ENCODE measurements at places on chromosomes 12 and 14.
A peak's percentile ranks its signal among the peaks of the same experiment; 100 is the strongest.

DNA sequence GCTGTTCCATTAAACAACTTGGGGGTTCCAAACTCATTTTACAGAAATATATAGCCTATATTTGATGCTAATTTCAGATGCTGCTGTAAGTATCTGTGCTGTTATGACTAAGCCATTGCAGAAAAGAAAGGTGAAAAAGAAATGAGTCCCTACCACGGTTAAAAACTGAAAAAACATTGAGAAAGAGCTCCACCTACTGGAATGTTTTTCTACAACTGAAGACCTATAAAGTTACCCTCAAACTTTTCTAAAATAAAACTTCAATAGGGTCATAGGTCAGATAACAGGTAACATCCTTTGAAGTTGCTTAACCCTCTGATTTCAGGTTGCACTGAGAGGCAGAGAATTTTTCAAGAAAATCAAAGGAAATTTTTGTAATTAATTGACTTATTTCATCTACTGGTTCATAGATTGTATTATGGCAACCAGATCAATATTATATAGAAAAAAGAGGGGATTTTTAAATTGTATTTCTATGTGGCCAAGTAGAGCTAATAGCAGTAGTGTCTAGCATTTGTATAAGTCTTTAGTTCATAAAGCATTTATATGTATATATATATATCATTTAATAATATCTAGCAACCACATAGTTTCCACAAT is 279.9 kb downstream of the RPS29 start:
- no peak for DNase-seq

DNA sequence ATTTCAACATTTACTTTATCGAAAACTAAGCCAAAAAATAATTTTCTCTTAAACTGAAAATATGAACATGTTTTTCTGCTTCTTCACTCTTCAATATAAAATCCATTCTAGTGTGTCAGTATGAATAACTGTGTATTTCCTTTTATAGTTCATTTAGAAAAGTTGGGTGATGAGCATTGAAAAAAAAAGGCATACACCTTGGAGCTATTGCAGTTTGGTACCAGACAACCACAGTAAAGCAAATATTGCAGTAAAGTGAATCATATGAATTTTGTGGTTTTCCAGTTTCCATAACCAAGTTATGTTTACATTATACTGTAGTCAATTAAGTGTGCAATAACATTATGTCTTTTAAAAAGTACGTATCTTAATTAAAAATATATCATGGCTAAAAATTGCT is 195.0 kb upstream of the FOXG1 start:
- no peak for DNase-seq

GRCh38 chr14:95299271-95299670 is 20.4 kb downstream of the CLMN start:
- no peak for DNase-seq

DNA sequence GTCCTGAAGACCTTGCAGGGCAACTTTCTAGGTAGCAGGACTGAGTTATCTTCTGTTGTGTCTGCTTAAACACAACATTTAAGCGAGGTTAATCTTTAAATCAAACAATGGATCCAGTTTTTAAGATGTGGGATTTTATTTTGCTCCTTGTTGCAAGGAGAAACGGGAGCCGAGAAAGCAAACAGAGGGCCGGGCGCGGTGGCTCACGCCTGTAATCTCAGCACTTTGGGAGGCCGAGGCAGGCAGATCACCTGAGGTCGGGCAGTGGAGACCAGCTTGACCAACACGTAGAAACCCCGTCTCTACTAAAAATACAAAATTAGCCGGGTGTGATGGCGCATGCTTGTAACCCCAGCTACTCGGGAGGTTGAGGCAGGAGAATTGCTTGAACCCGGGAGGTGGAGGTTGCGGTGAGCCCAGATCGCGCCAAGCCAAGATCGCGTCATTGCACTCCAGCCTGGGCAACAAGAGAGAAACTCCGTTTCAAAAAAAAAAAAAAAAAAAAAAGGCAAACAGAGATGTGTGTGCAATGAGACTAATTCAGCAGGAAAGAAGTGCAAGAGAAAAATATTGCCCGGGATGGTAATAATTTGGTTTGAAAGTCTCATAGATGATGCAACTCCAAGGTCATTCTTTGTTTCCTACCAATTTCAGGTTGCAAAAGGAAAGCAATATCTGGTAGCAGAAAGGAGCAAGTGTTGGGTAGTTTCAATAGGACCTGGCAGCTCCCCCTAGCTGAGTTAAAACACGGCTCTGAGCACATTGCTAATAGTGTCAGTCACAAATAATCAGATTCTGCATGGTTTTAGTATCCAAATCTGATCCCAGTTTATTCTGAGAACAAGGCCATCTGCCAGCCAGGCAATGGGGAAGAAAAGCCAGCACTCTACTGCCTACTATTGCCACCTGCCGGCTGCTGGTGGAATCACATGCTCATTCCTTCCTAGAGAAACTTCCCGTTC is 141.4 kb downstream of the PPM1H start:
- DNase-seq, result peak; percentile 94

- DNase-seq, result no peak
Observed at GRCh38 chr12:93968536-93969285, 179.7 kb upstream of the PLXNC1 start.

- peak; percentile 89 for DNase-seq
Observed at GRCh38 chr12:57124261-57124877, 3.9 kb upstream of the LRP1 start.

DNA sequence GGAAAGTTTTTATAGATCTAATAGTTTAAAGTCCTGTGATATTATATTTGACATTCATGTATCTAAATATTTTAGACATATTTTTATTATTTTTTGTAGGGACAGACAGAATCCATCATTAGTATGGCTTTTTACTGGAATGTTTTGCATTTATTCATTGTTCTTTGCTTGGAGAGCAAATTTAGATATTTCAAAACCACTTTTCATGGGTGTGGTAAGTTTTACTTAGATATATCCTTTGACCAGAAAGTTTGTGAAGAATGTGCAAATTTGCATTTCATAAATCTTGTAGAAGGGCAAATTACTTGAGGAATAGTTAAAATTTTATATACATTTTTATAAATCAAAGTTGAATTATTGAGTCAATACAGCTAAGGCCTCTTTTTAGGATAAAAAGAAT is 37.5 kb downstream of the TMEM260 start:
- DNase-seq, result no peak

DNA sequence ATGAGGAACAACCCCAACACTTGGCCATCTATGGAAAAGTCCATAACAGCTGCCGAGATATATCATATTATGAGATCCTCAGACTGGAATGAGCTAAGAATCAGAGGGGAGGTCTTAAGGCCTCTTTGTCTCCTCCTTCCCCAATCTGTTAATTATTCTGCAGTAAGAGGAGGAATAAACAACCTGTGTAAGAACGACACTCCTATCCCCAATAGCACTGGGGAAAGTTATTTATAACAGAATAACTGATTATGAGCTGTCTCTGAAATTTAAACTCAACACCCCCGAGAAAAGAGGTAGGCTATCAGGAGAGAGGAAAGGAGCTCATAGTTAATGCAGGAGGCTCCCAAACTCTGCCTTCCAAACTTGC is 68.0 kb downstream of the NIN start:
- no peak for DNase-seq

DNA sequence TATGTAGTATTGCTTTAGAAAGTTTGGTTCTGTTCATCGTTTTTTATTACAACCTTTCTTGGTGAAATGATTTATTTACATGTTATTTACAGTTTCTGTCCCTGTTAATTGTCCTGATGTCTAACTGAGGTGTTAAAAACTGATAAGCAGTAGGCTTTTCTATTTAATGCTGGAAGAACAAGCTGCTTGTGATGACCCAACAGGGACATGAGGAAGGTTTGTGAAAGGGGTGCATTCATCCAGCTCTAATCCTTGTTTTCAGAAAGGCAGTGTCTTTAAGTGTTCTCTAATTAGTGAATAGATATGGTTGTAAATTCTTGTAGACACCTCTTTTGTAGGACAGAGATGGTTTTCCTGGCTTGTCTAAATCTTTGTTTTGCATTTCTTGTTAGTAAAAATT is 191.4 kb downstream of the FOXA1 start:
- no peak for DNase-seq

- DNase-seq, result no peak
Observed at GRCh38 chr14:79608446-79608845, 602.9 kb downstream of the DIO2 start.

GRCh38 chr14:89279649-89280232 is 137.3 kb downstream of the FOXN3 start:
- DNase-seq, result no peak

DNA sequence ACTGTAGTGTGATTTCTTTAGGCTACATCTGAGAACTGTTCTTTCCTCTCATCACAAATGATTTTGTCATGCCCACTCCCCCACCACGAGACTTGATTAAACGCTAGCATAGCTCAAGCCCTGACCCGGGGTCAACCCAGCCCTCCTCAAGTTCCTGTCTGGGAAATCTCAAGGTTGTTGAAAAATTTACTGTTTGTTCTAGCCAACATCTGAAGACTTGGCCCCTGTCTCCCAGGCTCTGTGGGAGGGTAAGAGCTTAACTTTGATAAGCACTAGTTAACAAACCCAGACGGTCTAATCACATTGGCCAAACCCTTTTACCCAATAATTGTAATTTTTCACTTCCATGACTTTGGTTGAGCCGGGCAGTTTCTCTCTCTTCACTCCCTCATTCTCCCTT is 86.2 kb upstream of the AMIGO2 start:
- DNase-seq, result no peak

GRCh38 chr12:76720068-76720467 is 43.8 kb upstream of the ZDHHC17 start:
- peak; percentile 53 for DNase-seq

DNA sequence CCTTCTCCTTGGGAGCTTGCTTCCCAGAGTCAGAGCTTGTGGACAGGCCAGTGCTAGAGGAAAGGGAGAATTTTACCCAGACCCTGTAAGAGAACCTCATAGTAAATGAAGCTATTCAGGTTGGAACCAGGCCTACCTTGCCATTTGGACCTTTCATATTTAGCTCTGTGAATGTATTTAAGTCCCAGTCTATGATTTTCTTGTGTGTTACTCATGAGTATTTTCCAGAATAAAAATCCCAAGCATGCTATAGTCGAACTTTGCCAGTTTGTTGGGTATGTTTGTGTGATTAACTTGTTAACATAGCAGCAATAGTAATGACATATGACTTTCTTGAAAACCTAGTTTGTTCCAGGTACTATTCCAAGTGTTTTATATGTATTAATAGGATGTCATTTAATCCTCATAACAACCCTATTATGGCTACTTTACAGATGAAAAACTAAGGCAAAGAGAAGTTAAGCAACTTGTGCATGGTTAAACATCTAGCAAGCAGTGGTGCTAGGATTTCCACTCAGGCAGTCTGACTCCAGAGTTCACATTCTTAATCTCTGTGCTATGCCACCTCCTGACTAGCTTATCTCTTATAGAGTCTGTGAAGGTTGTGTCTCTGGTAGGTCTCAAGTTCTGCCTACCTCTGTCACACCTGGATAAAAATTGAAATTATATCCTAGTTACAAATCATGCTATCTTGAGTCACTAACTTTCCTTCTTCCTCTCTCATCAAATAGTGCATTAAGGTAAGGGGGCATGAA is 47.9 kb upstream of the GARIN2 start:
- no peak for DNase-seq

- DNase-seq, result no peak
Observed at GRCh38 chr14:64849940-64850339, 29.8 kb downstream of the SPTB start.

DNA sequence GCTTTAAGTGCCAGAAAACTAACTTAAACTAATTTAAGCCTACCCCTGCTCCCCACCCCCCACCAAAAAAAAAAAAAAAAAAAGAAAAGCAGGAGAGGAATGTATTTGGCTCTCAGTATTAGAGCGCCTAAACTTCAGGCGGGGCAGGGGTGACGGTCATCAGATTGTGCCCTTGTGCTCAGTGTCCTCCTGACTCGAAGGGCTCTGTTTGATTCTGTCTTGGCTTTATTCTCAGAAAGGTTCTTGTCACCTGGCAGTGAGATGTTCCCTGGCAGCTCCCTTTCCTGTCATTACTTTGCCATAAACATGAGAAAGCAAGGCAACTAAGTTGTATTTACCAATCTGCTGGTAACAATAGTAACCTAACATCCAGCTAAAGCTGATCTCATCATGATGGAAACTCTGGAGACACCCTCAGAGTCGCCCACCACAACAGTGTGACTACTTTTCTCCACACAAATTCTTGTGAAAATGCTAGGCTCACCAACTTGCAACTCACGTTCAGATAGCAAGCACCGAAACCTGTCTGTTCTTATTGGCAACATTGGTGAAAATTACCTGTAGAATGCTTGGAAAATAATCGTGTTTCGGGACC is 39.0 kb upstream of the WNK1 start:
- no peak for DNase-seq

- DNase-seq, result no peak
Observed at GRCh38 chr14:106842687-106843086, 1316.3 kb downstream of the TMEM121 start.

GRCh38 chr14:104304451-104305351 is 166.3 kb downstream of the KIF26A start:
- no peak for DNase-seq
